ENCODE measurements at places on chromosomes 11 and 22.

DNA sequence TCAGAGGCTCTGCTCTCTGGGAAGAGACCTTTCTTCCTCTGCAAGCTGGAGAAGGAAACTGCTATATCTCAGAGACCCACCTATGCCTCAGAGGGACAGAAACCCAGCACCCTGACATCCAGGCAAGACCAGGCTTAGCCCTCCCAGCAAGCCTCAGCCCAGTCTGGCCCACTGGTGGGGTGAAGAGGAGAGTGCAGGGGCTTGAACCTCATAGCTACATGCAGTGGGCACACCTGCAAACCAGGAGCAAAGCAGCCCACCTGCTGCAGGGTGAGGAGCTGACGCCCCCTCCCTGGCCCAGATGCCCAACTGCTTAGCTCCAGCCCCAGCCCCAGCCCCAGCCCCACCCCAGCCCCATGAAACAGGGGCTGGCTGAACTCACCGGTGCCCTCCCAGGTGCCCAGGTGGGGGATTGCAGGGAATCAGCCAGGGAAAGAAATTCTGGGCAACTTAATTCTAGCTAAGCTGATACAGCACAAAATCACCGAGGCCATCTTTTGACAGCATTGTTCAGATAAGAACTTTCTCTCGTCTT, 246.8 kb downstream of the BUD13 start:
- no peak overlapping the region for H3K4me3 ChIP-seq
- no peaks in the 10 kb centered on the region for H3K36me3 ChIP-seq
- H3K27ac ChIP-seq, result no peak overlapping the region
- no peaks in the 10 kb centered on the region for H3K4me1 ChIP-seq
- DNase-seq, result no peak

- no peak overlapping the region for H3K27ac ChIP-seq
- no peaks in the 10 kb centered on the region for H3K36me3 ChIP-seq
- DNase-seq, result no peak
- H3K4me1 ChIP-seq, result peaks cover 15% of the 10 kb centered on the region
- H3K4me3 ChIP-seq, result no peak overlapping the region
Observed at GRCh38 chr11:116833816-116834534, 3.4 kb downstream of the APOA1 start.

GRCh38 chr22:35476341-35476740, 64.3 kb upstream of the RASD2 start:
- peaks cover 2% of the 10 kb centered on the region for H3K4me1 ChIP-seq
- DNase-seq, result no peak
- no peak overlapping the region for H3K4me3 ChIP-seq
- peaks cover 58% of the 10 kb centered on the region for H3K27me3 ChIP-seq

DNA sequence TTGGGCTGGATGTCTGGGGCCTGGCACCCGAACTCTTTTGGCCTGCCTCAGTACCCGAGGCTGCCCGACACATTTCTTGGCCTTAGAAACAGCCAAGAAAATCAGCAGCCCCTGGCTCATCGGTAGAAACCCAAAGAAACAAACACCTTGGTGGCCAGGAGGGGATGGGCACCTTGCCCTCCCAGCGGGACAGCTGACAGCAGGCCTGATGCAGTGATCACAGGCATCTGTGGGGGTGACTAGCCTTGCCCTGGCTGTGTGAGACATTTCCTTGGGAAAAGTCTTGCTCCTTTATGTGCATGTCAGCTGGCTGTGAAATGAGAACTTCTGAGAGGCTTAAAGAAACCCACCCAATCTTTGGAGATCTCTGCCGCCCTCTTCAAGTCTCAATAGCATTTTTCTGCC, 60.9 kb downstream of the SMIM38 start:
- H3K4me1 ChIP-seq, result peaks cover 20% of the 10 kb centered on the region
- H3K4me3 ChIP-seq, result no peak overlapping the region
- H3K36me3 ChIP-seq, result no peaks in the 10 kb centered on the region
- no peak for DNase-seq
- no peak overlapping the region for H3K27ac ChIP-seq

DNA sequence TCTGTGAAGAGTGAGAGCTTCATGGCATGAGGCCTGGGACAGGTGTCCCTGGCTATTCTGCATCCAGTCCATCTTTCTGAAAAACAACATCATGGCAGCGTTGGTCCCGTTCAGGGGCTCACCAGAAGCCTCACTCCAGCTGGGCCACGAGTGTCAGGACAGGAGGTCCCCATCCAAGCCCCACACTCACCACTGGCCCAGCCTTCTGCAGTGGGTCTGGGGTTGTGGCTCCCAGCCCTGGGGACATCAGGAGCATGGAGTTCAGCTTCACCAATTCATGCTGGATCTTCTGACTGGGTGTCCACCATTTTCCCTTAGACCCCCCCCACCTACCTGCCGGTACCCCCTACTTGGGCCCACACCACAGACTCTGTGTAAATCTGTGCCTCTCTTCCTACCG, 400.3 kb downstream of the BRD1 start:
- H3K36me3 ChIP-seq, result no peaks in the 10 kb centered on the region
- peaks cover 2% of the 10 kb centered on the region for H3K27me3 ChIP-seq
- H3K4me1 ChIP-seq, result no peaks in the 10 kb centered on the region
- H3K27ac ChIP-seq, result no peak overlapping the region

DNA sequence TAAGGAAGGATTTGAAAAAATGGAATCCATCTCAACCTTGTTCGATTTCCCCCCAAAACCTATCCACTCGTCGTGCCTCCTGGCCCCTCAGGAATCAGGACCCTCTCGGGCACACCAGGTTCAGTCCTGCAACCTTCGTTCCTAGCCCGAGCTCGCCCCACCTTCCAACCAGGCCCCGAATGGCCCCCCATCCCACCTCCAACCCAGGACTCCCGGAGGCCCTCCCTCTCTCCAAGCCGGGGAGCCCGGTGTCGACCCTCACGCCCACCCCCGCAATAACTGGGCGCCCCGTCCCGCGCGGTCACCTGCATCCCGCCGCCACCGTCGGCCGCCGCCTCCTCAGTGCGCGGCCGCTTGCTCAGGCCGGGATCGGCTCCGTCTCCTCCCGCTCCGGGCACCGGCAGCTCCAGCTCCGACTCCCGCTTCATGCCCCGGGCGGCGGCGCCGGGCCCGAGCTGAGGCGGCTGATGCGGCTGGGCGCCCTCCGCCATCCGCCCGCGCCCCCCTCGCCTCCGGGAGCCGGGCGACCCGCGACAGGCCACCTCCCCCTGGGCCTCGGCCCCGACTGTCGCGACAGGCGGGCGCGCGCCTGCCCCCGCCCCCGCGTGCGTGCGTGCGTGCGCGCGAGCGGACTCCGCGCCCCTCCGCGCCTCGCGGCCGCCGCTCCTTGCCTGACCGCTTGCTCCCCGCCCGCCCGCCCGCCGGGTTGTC, 534 bp downstream of the RBFOX2 start:
- no peak for DNase-seq
- H3K27ac ChIP-seq, result peak overlapping the region; percentile 77

DNA sequence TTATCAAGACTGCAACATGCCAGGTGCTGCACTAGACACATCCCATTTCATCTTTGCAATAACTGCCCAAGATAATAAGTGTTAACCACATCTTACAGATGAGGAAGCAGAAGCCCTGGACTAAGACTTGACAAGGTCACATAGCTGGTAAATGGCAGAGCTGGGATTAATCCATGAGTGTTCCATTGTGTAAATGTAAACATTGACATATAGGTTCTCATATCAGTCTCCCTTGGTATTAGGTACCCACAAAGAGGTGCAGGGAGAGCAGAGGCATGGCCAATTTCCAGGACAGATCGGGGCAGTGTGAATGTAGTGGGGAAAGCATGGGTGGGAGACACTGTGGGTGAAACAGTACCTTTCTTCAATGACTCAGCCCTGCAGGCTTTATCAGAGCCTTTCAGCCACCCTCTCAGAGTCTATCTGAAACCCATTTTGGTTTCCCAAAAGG, 17.9 kb downstream of the MICAL2 start:
- no peak overlapping the region for H3K27ac ChIP-seq
- H3K27me3 ChIP-seq, result no peaks in the 10 kb centered on the region
- H3K4me1 ChIP-seq, result peaks cover 67% of the 10 kb centered on the region
- H3K36me3 ChIP-seq, result no peaks in the 10 kb centered on the region
- no peak for DNase-seq

DNA sequence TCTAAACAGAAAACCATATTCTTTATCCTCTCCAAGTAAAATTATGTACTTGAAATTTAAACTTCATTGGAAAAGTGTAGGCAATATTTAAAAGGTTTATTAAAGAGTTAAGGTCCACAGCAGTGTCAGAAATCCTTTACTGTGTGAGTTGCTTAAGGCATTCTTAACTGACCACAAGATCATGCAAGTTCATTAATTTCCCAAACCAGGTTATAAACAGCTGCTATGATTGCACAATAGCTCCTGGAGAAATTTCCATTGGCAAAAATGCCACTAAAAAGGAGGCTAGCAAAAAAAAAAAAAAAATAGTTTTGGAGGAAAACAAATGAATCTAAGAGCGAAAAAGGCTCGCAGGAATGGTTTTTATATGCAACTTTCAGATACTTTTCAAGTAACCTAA, 106.2 kb downstream of the ETS1 start:
- H3K4me3 ChIP-seq, result peak overlapping the region; percentile 79
- no peak for DNase-seq
- no peaks in the 10 kb centered on the region for H3K27me3 ChIP-seq
- peaks cover 99% of the 10 kb centered on the region for H3K4me1 ChIP-seq
- H3K36me3 ChIP-seq, result peaks cover 99% of the 10 kb centered on the region

DNA sequence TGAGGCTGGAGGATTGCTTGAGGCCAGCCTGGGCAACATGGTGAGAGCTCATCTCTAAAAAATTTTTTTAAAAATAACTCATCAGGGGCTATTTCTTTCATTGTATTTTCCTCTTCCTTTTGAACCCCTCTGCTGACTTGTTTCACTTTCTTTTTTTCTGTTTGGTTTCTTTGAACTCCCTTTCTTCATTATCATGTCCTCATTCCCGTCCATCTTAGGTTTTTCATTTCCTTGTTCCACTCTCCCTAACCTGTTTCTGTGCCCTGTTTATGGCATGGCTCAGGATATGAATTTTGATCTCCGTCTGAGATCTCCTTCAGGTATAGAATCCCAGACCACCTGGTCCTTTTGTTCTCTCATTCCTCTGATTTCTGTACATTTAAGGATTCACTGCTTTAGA, 12.5 kb downstream of the MARK2 start:
- H3K36me3 ChIP-seq, result peaks cover 67% of the 10 kb centered on the region
- no peak for DNase-seq
- peak overlapping the region; percentile 88 for H3K27ac ChIP-seq
- no peaks in the 10 kb centered on the region for H3K27me3 ChIP-seq

GRCh38 chr22:30310881-30311771, 15.6 kb downstream of the TBC1D10A start:
- no peak for DNase-seq
- no peaks in the 10 kb centered on the region for H3K27me3 ChIP-seq
- peak overlapping the region; percentile 85 for H3K27ac ChIP-seq
- no peak overlapping the region for H3K4me3 ChIP-seq
- peaks cover 96% of the 10 kb centered on the region for H3K4me1 ChIP-seq
- peaks cover 8% of the 10 kb centered on the region for H3K36me3 ChIP-seq

GRCh38 chr11:132531921-132532320, 1000.4 kb downstream of the OPCML start:
- no peak overlapping the region for H3K27ac ChIP-seq
- H3K27me3 ChIP-seq, result no peaks in the 10 kb centered on the region
- no peak for DNase-seq
- H3K4me1 ChIP-seq, result no peaks in the 10 kb centered on the region
- H3K36me3 ChIP-seq, result no peaks in the 10 kb centered on the region

GRCh38 chr11:108586600-108586999, 7.0 kb downstream of the EXPH5 start:
- H3K4me1 ChIP-seq, result no peaks in the 10 kb centered on the region
- H3K4me3 ChIP-seq, result no peak overlapping the region
- H3K27me3 ChIP-seq, result peaks cover 1% of the 10 kb centered on the region
- H3K27ac ChIP-seq, result no peak overlapping the region
- no peak for DNase-seq
- H3K36me3 ChIP-seq, result no peaks in the 10 kb centered on the region

- H3K36me3 ChIP-seq, result no peaks in the 10 kb centered on the region
- H3K27me3 ChIP-seq, result peaks cover 3% of the 10 kb centered on the region
- H3K27ac ChIP-seq, result no peak overlapping the region
- no peaks in the 10 kb centered on the region for H3K4me1 ChIP-seq
Observed at GRCh38 chr22:44410451-44410991, 87.5 kb downstream of the RTL6 start.

DNA sequence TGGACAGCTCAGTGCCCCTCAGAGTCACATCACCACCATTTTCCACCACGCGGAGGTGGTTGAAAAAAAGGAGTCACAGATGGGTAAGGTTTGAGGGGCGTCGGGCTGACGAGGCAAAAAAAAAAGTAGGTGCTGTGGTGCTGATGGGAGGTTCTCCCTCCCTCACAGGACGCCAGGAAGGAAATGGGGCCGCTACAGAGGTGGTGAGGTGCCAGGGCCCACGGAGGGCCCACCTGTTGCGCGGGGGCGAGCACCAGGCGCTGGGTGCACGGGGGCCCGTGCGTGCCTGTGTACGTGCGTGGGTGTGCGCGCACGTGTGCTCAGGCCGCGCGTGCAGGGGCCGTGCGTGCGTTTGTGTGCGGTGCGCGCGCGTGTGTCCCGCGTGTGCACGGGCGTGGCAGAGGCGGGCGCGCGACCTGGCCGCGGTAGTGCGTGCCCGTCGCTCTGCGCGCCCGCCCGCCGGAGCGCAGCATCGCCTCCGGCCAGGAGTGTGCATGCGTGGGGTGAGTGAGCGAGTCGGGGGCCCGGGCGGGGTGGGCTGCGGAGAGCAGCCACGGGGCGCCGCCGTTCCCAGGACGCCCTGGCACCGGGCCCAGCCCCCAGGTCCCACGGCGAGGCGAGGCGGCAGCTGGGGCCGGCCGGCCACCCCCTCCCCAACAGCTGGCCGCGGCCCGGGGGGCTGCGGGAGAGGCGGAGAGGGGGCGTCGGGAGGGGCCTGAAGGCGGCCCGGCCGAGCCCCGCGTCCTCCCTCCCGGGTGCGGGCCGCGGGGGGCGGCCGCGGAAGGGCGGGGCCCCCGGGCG, 2.8 kb downstream of the PDGFB start:
- H3K4me1 ChIP-seq, result peaks cover 54% of the 10 kb centered on the region
- H3K27ac ChIP-seq, result peak overlapping the region; percentile 82
- no peak for DNase-seq

DNA sequence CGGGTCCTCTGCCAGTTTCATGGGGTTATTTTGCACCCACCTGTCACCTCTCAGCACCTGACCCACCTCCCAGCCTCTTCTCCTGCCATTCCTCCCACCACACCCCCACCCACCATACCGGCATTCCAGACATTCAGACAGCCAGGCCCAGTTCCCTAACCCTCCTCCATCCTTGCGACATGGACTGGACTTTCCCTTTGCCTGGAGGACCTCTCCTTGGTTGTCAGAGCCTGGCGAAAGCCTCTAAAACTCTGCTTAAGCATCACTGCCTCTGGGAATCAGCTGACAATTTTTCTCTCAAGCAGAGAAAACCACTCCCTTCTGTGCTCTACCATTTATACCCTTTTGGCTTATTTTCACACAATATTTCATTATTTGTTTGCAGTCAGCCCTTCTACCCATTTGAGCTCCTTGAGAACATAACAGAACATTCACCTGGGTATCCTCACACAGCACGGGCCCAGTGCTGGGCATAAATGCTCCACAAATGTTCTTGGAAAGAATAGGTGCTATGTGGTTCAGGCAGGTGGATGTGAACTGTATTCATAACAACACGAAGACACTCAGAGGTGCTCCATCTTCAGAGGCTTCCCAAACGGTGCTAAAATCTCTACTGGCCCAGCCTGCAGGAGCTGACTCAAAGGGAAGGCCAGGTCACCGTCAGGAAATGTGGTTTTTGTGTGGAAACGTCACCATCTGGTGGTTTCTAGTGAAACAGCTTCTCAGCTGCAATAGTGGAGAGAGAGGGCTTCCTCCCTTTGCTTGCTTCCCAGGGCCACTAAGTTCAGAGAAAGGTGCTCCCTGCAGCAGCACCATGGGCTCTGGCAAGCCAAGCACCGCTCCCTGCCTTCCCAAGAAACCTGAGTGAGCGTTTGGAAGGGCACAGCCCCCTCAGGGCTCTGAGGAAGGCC, 10.4 kb downstream of the SPATA19 start:
- H3K4me3 ChIP-seq, result no peak overlapping the region
- no peak for DNase-seq
- peaks cover 16% of the 10 kb centered on the region for H3K4me1 ChIP-seq
- no peaks in the 10 kb centered on the region for H3K36me3 ChIP-seq
- H3K27me3 ChIP-seq, result peaks cover 22% of the 10 kb centered on the region

Data from activated T-cell treated with anti-CD3 and anti-CD28 coated beads, Interleukin-2, amount 50 U/mL, for 24 hours (primary cell).